ENCODE measurements at places on chromosomes 1 and 21. TPM values are rescaled to one million over a fixed set of nuclear protein-coding genes. Genes with fewer than 3 reads are reported as not detected.

Gene HSD11B1
- total RNA-seq = not detected

Gene TRIM58
- total RNA-seq = not detected

Gene CD1E
- not detected for total RNA-seq

Gene VHLL
- total RNA-seq = not detected

Data from A549 treated with CpdA at 1 μM for 4 hours (cell line).